ENCODE measurements at places on chromosomes 4 and X.

- no peak for DNase-seq
Observed at GRCh38 chr4:118738090-118738489, 52.9 kb downstream of the METTL14 start.

DNA sequence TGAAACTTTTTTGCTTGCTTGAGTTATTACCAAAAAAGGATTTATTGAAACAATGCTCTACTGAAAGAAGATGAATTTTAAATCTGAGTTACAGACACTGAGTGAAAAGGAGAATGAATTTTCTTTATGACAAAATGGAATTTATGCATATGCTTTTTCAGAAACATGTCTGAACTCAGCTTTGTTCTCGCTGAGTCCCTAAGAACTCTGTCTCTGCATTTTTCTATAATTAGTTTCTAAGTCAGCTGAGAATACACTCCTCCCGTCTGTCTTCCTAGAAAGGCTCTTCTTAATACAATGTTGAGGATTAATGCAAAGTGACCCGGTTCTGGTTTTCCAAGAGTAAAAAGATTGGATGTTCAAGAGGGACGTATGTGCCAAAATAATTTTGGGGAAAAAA lies 463.5 kb downstream of the NKX6-1 start:
- no peak for DNase-seq

DNA sequence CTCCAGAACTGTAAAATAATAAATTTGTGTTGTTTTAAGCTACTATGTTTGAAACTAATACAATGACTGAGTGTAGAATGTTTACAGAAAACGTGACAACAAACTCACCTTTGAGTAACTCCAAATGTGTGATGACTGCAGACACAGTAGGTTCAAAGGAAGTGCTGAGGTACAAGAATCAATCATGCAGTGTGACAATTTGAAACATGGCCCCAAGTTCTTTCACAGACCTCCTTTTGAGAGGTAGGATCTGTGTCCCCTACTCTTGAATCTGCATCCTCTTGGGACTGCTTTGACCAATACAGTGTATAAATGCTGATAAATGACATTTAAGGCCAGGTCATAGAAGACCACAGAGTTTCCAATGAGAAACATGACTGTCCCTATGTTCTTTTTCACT lies 667.7 kb upstream of the DIPK2B start:
- DNase-seq, result no peak

DNA sequence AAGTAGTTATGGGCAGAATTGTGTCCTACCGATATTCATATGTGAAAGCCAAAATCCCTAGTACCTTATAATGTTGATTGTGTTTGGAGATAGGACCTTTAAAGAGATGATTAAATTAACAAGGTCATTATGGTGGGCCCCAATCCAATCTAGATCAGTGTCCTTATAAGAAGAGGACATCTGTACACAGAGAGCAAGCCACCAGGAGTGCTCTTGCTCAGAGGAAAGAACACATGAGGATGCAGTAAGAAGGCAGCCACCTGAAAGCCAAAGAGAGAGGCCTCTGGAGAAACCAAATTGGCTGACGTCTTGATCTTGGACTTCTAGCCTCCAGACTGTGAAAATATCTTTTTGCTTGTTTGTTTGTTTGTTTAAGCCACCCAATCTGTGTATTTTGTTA lies 1290.8 kb upstream of the PABPC4L start:
- no peak for DNase-seq

DNA sequence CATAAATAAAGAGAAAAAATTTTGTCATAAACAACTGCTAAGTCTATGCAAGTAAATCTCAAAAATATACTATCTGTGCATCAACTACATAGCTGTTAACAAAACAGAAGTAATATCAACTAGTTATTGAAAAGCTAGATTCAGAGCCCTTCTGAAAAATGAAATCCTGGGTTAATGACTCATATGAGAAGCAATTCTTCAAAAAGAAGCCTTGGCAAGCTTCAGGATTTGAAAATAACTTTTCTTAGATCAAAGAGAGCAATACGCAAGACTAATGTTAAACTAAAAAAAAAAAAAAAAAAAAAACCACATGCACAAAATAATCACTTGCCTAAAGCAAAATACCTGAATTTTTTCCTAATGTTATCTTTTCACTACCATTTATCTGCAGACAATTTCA lies 566.1 kb upstream of the BOD1L1 start:
- no peak for DNase-seq

GRCh38 chr4:81505004-81505598 lies 33.4 kb upstream of the RASGEF1B start:
- peak; percentile 65 for DNase-seq
